ENCODE measurements at places on chromosomes 6 and 20.

- DNase-seq: no peak
Observed at GRCh38 chr6:109008537-109009235, 86.0 kb downstream of the SESN1 start.

DNA sequence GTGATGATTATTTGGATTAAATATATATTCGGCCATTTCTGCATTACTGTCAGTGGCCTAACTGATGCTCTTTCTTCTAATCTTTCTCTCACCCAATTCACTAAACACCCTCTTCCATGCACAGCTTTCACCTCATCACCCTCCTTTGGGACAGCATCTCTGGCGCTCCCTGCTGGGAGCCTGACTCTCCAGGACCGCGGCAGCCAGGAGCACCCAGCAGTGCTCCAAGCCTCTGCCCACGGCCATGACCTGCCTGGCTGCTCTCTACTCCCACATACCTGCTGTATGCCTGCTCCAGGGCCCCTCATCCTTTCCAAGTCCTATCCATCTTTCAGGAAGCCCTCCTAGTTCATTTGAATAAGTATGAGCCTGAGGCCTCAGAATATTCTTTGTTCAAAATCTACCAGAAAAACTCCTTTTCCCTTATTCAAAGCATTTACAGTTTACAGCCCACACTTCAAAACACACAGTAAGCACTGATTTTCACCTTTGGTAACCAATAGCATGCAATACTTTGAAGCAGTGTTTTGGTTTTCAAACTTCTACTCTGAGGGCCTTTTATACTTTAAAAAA is 15.2 kb downstream of the CTCFL start:
- DNase-seq: no peak

DNA sequence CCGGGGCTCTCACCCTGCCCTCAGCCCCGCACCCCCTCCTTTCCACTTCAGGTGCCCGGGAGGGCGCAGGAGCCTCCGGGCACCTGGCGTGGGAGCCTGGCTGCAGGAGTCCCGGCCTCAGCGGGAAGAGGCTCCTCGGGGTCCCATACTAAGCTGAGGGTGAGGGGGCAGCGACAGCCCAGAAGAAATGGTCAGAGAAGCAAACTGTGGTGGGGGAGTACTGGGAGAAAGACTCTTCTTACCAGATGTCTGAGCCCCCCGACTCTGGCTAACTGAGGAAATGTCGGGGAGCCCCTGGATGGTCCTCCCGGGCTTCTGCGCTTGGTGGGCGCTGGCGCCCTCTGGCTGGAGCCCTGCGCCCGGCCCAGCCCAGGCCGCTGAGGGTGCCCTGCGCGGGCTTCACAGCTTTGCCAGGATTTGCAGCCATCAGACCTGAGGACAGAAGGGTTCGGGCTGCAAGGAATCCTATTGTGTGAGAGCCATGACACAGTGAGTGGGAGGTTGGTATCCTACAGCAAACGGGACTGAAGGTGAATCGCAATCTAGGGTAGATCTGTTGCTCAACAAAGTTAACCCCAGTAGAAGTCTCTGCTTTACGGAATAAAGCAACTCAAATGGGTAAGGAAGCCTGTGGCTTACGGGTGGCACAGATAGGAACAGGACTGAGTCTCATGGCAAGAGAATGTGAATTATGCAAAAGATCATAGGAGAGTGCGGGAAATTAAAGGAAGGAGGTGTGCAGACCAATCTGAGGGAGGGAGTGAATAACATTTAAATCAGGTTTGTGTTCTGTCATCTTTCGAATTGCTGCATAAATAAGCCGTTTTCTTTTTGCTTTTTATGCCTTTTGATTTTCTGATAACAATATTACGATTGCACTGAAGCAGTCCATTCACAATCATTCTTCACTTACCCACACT is 639 bp upstream of the RCAN2 start:
- no peak for DNase-seq

DNA sequence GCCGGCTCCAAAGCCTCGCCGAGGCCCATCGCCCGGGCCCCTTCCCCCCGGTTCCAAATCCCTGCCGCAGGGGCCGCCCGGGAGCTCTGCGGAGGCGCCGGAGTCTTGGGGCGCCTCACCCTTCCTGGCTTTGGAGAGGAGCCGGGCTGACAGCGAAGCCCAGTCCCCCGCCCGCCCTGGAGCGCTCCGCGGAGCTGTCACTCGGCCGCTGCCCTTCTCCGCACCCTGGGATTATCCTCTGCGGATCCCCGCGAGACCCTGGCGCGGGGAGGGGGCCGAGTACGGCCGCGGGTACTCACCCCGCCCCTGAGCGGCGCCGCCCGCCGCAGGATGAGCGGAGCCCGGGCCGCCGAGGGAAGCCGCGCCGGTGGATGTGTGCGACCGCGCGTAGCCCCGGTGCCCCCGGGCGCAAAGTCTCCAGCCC is 343 bp downstream of the SNAP91 start:
- DNase-seq: no peak

- DNase-seq: no peak
Observed at GRCh38 chr6:111469543-111469942, 13.5 kb downstream of the REV3L start.

GRCh38 chr20:416950-417800 is 9.1 kb downstream of the RBCK1 start:
- DNase-seq: no peak

GRCh38 chr6:40695114-40695513 is 108.0 kb upstream of the LRFN2 start:
- DNase-seq: no peak

DNA sequence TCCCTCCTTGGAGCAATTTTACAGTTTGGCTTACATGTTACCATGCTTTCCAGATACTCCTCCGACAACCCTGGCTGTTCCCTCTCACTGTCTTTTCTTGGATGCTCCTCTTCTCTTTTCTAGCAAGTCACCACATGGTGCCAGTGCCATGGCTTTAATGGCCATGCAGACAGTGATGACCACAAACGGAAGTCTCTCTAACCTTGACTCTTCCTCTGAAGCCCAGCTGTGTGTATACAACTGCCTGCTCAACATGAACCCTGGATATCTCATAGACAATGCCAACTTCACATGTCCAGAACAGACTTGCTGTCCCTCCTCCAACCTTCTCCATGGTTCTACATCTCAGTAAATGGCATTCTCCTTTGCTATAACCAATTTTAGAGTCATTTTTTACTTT is 49.8 kb upstream of the NEDD9 start:
- DNase-seq: no peak

DNA sequence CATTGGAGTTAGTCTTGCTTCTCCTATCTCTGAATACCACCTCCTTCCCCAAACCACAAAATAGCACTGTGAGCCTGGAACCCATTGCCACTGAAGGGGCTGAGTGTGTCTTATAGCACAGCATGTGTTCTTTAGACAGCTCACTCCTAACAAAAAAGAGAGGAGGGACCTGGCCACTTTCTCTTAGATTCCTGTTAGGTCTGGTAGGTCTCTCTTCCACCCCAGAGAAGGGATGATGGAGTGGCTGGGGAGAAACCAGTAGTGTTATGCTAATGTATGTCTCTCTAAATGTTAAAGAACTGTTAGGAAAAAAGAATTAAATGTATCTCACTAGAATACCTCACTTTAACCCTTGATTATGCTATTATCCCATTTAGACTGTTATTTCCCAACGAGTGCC is 340.3 kb downstream of the EPHA7 start:
- no peak for DNase-seq

DNA sequence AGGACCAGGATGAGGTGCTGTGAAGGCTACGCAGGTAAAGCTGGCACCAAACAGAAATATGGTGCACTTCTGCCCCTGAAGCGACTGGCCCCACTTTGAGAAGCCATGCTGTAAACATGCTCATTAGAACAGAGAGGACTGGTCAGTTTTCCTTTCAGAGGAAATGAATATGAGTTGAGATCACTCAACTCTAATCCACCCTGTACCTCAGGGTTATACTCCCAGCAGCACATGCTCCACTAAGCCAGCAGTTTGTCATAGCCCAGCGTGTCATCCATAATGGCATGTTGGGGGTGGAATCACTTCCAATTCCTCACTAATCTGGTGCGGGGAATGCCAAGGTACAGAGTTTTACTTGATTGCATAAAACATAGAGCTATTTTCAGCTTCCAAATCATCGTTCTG is 98.1 kb downstream of the HIVEP2 start:
- no peak for DNase-seq

DNA sequence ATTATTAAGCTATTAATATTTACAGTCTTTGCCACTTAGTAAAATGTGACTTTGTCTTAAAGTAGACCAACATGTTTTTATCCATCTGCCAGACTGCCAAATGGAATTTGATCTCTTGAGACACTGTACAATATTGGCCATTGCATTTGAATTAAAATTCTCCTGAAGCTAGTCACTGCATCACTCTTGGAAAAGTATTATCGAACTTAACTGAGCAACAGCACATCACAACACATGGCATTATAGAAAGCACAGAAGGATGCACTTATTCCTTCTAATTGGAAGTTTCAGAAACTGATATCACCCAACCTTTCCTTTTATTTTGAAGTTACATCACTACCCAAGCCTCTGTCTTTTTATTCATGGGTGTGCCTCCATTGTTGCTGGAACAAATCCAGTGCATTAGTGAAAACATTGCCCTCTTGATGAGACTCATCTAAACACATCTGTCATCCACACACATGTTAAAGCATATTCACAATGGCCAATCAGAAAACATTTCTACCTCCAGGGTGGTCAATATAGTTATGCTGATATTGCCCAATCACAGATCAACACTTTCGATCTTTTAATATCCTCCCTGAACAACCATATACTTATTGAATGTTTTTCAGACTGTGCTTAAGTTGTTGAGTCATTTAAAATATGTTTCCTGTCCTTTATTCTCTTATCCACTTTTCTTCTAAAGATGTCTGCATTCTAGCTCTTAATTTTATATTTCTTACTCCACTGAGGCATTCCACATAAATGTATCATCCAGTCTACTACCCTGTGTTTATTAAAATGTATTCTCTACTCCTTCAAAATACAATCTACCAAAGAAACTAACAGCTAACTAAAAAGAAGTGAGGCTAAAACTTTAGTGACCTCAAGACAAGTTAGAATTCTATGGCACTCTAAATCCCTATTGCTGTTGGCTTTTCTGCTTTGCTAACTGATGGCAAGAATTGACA is 535.0 kb downstream of the RFPL4B start:
- DNase-seq: no peak

DNA sequence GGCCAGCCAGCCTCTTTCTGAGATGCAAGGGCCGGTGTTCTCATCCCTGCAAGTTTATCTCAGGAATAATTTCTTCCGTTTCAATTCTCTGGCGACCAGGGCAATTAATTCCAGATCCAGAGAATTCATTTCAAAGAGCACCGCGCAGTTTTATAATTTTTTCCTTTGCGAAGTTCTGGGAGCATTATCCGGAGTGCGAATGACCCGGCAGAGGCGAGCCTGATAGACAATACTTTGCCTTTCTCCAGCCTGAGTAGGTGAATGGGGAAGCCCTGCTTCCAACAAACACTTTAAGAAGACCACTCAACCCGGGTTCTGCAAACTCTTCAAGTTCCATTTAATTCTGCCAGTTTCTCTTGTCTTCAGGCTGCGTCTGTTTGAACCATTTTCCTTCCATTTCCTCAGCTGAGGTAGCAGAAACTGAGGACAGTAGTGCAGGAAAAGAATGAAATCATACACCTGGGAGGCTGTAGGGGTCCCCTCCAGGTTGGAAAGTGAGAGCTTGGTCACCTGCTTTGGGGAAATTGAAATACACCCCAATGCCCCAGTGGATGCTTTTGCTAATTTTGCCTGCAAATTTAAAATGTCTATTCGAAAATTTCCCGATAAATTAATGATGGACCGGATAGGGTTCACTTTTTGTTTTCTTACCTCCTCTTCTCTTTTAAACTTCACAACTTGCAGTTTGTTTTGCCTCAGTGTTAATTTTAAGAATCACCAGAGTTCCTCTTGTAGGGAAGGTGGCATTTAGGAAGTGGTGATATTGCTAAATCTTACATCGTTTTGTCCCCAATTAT is 1.1 kb downstream of the VGLL2 start:
- no peak for DNase-seq

- no peak for DNase-seq
Observed at GRCh38 chr6:42756722-42757121, 10.8 kb upstream of the TBCC start.

- DNase-seq: no peak
Observed at GRCh38 chr20:3409417-3409816, 1.9 kb upstream of the DNAAF9 start.

DNA sequence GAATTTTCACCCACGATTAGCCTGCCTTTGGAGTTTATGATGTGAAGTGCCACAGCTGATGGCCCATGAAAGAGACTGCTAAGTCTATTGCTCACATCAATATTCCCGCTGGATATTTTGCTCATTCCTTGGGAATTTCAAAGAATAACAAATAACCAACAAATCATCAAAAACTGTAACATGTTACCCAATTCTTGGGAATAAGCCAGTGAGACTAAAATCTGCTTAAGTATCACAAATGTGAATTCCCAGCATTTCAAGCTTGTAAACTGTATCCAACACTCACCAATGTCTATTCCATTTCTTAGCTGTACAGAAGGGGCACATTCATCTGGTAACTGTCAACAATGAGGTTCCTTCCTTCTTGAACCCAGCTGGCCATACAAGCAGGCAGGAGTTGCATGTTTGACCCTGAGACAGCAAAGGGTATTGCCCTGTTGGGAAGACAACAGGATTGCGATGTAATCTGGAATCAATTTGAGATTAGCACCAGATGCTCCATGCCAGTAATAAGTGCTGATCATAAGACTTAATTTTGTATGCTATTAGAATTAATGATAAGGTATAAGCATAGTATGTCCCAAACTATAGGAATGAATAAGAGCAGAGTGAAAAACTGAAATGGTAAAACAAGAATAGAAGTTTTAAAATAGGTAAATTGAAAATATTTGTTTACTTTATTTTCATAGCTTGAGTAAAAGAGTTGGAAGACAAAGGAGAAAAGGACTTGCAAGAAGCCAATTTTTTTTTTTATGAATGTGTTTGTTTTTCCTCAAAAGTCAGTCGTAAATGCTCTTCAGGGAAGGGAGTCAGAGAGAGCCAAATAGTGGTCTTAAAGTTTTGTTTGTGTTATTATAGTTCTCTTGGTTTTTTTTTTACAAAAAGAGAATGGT is 58.8 kb downstream of the RSPO3 start:
- DNase-seq: no peak

GRCh38 chr6:105688573-105688972 is 285.7 kb upstream of the PREP start:
- DNase-seq: no peak

DNA sequence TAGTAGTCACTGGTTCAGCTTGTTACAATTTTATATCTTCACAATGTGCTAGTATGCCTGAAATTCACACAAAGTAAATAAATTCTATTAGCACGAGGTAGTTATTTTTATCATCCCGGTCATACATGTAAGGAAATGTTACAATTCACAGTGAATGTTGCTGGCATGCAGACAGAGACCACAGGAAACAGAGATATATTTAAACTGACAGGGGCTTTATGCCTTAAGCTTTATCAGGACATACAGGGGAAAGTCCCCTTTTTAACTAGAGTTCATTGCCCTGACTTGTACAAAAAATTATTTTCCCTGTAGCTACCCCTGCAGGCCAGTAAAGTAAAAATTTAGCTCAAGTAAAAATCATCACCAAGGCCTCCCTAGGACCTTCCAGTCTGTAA is 712.0 kb upstream of the NRSN1 start:
- no peak for DNase-seq

DNA sequence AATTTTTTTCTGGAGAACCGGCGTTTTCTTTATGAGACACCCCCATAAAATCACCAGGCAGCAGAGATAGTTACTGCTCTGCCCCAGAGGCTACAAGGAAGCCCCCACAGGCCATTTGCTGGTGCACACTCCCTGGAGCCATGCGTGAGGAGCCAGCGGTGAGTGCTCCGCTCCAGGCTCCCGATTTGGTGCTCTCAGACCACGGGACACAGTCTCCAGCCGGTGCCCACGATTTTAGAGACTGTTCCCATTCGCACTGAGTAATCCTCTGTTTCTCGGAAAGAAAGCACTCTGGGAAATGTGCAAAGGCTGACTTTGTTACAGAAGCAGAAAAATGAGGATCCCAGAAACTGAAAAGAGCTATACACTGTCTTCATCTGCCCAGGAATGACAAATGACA is 104.9 kb downstream of the RNASET2 start:
- no peak for DNase-seq

All from activated CD4-positive, alpha-beta T cell treated with anti-CD3 and anti-CD28 coated beads for 1 hour (primary cell).